AG04449 (cell line): ENCODE measurements at places on chromosomes 4 and X.

DNA sequence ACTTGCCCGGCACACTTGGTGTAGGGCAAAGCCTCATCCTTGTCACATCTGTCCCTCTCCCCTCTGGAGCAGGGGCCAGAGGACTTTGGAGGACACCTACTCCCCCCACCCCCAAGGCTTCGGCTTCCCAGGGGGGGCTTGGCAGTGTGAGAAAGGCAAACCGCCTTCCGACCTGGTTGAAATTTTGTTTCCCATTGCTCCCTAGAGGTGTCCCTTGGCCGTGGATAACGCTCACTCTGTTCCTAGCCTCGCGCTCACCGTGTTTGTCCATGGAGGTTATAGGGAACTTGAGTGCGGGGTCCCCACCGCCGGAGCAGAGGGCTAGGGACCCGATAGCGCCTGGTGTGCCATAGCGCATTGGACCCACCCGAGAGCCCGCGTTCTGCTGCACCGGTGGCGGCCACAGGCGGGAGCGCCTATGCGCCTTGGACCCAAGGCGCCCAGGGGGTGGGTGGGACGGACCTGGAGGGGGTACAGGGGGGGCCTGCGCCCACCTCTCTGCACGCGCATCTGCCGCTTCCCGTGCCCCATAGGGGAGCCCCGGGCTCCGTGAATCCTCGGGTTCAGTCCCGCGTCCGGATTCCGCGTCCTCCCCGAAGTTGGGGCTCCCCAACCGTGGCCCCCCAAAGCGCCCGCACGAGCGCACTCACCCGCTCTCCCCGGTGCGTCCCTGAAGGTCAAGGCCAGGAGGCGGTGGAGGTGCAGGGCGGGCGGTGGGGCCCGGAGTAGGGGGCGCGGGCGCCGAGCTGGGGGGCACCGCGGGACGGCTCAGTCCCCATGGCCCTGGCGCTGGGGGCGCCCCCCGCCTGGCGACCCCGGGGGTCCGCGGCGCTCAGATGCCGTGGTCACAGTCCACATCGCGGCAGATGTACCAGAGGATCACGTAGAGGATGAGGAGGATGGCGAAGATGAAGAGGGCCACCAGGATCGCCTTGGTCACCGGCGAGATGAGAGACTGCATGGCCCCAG is 82.7 kb upstream of the DHRSX start:
- DNase-seq = no peak

- no peak for DNase-seq
Observed at GRCh38 chr4:48493452-48494100, 3.5 kb downstream of the ZAR1 start.

- DNase-seq = no peak
Observed at GRCh38 chr4:186725469-186726425, 2.1 kb upstream of the FAT1 start.

GRCh38 chr4:152436384-152436783 is 99.5 kb downstream of the FBXW7 start:
- DNase-seq = no peak

DNA sequence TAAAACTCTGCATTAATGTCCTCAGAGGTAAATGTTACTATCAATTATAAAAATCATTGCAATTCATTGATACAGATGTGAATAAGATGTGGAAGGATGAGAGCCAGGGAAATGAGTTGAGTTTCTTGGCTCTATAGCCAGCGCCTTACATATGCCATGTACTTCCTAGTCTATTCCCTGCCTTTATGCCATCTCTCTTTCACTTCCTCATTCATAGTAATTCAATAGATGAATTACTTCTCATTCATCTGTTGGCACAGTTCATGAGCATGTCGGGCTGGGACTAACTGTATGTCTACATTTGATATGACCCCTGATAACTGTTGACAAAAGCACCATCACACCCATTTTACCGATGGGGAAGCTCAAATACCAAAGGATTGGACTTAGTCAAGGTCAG is 55.7 kb downstream of the LNX1 start:
- DNase-seq = no peak

DNA sequence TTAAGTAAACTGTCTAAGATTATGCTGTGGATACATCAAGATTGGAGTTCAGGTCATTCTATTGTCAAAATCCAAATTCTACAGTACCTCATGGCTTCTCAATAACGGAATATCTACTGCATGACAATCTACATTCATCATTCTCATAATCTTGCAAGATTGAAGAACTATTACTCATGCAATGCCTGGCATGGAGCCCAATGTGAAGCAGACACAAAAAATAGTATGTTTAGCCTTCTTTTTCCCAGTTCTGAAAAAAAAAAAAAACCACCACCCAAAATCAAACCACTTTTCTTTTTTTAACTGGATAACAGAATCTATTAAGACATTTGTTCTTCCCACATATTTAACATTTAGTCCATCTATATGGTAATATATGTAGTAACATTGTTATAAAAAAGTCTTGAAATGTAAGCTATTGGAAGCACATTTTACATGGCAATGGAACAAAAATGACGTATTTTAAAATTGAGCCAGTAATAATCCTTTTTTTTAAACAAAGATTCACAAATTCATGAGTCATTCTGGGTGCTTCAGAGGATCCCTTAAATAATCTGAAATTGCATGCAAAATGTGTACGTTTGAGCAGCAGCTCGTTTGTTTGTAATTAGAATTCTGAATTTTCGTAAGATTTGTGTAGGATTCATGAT is 232.2 kb upstream of the FMR1 start:
- no peak for DNase-seq

DNA sequence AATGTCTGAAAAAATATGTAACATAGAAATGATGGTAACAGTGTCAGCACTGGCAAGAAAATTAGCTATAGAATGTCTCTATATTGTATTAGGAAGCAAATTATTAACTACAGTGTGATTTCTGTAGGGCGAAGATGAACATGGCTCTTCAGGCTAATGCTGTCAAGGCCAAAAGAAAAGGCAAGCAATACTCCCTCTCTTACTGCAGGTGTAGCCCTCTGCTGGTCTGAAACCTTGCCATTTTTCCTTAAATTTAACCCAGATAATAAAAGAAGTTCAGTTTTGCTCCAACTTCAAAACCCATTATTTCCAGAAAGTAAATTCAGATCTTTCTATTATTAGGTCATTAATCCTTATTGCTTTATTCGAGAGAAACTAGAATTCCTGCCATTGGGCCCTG is 215.9 kb downstream of the LRBA start:
- no peak for DNase-seq

GRCh38 chr4:39970671-39971640 is 6.8 kb downstream of the PDS5A start:
- no peak for DNase-seq

DNA sequence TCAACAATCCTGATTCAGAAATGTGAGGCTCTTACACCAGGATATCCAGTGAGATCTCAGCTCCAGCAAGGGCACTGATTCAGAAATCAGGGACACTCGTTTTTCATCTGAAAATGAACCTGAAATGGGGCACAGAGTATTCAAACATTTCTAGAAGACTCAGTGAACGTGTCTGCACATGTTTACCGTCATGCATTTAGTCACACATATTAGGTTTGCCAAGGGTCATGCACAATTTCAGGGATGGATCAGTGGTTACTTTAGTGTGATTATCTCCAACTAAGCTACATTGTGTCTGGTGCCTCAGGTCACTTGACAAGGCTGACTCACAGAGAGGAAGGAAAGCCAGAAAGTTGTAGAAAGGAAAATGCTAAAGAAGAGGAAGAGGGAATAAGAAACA is 33.6 kb upstream of the SPANXN2 start:
- no peak for DNase-seq

GRCh38 chr4:88204882-88205281 is 46.4 kb upstream of the ABCG2 start:
- DNase-seq = no peak

DNA sequence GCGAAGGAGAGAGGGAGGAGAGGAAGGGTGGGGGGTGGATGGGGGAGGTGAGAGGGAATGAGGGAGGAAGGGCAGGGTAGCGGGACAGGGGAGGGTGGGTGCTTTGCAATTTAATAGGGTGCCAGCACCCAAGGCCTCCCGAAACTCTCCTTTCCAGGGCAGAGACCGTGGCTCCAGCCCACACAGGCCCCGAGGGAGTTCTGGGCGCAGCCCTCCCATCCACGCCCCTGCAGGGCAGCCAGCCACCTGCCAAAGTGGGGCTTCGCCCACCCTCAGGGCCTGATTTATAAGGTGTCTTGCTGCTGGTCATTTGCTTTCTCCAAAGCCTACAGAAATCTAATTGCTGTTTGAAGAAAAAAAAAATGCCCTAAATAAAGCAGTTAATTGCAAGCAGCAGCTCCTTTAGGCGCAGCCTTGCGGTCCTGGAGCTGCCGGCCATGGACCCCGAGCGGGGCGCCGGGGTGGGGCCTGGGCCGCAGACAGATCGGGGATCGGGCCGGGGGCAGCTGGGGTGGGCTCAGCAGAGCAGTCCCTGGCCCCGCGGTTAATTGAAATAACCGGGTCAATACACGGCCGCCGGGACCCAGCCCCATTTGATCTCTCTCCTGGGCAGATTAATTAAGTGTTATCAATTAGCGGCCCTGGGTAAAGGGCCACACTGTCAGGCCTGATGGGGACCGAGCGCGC is 106.0 kb upstream of the NKX1-1 start:
- DNase-seq = no peak

DNA sequence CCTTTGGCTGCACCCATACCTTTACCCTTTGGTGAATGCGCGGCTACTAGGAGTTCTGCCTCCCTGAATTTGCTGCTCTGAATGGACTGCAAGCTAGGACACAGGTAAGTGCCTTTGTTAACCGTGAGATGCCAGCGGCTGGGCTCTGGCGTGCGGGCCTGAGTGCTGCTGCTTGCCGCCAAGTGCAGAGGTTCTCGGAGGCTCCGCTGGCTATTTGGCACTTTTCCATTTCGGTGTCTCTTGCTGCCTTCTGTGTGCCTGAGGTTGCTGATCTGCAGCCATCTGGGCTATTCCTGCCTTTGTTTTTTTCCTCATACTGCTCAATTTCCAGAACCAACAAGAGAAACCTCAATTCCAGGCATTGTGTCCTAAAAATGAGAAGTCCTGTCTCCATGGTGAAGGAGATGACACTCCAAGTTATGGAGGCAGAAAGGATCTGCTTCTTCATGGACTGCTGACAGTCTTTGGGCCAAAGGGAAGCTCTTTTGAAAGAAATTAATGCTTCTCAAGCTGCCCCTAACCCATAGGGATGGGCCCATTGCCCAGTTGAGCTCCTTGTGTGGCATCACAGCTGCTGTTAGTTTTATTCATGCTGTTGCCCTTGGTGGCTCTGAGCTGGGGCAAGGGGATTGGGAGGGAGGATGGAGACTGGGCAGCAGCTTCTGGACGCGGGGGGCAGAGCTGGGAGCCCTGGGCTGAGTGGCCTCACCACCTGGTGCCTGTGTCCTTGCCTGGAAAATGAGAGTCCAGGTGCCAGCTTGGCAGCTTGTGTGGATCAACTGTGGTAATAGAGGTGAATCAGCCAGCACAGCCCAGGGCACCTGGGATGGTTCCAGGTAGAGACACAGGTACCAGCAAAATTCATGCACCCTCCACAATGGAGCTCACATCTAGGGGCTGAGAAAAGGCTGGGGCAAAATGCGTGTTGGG is 3.8 kb upstream of the TBC1D14 start:
- no peak for DNase-seq

GRCh38 chr4:986879-987623 is at the start of gene IDUA:
Gene IDUA, plus strand, starts transcription at chr4:987044. Its CDS starts 41 bp downstream, at chr4:987085.
- DNase-seq = no peak

DNA sequence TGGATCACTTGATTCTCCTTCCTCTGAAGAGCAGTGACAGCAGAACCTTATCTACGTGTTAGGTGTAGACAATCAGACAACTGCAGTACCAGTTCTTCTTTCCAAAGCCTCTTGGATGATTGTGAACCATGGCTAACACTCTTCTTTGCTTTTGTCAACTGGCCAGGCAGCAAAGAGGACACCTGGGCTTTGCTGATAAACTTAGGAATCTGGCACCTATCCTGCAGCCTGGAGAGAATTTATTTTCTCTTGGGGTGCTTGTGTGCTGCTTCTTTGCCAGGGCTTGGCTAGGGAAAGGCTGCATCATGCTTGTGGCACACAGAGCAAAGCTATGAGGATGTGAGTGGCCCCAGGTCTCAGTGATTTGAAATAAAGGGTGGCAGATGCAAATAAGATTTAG is 77.4 kb downstream of the ANAPC4 start:
- DNase-seq = no peak

DNA sequence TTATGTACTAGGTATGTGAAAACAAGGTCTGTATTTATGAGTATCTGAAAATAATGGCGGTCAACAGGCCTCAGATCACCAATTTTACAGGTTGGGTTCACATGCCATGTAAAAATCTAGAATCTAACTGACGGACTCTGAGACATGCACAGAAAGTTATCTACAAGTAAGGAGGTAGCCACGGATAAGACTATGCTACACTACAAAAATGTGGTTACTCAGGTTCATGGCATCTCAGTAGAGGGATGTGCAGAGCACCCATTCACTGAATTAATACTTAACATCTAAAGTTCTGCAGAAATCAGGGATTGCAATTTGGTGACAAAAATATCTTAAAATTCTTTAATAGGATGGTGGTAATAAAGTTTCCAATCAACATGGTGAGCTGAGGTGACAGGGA is 155.9 kb downstream of the APBB2 start:
- DNase-seq = no peak

DNA sequence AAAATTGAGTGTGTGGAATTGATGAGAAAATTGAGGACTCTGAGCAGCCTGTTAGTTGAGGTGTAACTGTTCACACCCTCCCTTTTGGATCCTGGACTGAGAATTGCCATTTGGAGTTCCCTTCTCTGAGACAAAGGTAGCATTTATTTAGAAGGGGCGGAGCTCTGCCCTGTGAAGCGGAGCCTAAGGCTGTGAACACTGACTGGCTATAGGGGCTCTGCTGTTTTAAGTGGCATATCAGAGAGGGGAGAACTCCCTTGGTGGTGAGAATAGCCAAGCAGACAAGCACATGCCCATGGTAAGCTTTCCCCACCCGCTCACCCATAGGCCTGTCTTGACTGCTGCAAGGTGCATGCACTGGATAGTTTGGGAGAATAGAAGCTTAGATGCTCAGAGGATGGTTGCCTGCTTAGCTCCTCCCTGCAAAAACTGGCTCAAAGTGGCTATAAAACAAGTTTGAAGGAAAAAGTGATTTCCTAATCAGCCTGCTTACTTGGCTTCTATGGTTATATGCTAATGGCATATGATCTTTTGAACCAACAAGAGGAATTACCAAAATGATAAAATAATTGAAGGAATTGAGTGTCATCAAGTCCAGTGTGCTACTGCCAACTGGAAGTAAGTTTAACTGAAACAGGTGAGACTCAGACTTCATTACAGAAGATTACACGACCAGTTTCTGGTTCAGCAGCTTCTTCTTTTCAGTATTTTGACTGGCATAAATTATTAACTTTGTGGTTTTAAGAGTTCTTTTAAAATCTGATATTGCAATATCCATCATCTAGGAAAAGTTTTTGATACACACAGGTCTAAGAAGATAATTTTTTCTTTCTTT is 108.4 kb downstream of the AFF1 start:
- DNase-seq = no peak

DNA sequence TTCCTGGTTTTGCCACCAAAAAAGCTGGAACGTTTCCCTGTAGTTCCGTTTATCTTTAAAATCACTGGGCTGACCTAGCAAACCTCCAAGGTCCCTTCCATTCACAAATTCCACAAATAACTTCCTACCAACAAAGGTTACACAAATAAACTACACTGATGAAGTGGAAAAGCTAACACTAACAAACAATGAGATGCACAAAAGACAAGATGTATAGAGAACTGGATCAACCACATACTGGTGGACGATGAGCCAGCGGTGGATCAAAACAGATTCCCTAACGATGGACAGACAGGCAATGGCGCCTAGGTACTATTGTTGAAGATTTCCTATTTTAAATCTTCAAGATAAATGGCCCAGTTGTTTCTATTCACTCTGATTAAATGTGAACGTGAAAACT is 15.5 kb downstream of the AFAP1 start:
- no peak for DNase-seq
